ENCODE measurements at places on chromosomes 2 and 18. TPM values are rescaled to one million over a fixed set of nuclear protein-coding genes. Genes with fewer than 3 reads are reported as not detected.
A peak's percentile ranks its signal among the peaks of the same experiment; 100 is the strongest.

The MDH1B gene
- 1.5 TPM for total RNA-seq

The AGXT gene
- total RNA-seq = not detected

The ORC2 gene
- 22.0 TPM for total RNA-seq

The CPSF3 gene
- 28.5 TPM for total RNA-seq

- no peak for DNase-seq
Measured at GRCh38 chr2:84694088-84694622, 177.9 kb downstream of the DNAH6 start.

GRCh38 chr2:179770029-179770428, 91.4 kb downstream of the ZNF385B start:
- no peak for DNase-seq

DNA sequence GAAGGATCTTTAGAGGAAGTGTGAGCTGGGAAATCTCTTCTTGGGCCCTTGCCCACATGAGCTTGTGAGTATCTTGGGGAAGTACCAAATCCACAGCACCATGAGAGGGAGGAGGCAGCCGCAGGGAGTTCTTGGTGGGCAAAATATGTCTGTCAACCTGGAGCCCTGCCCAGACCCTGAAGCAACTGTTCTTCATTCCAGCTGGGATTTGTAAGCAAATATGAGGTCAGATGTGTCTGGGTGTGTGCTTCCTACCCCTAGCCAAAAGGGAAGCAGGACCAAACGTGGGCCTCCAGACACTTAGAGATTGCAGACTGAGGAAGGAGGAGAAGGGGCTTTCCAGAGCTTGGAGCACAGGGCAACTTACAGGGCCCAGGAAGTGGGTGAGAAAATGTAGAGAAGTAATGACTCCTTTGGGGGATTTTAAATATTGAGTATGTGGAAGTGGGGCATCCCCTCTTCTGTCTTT, 41.9 kb downstream of the TMEM247 start:
- DNase-seq = peak; percentile 70

DNA sequence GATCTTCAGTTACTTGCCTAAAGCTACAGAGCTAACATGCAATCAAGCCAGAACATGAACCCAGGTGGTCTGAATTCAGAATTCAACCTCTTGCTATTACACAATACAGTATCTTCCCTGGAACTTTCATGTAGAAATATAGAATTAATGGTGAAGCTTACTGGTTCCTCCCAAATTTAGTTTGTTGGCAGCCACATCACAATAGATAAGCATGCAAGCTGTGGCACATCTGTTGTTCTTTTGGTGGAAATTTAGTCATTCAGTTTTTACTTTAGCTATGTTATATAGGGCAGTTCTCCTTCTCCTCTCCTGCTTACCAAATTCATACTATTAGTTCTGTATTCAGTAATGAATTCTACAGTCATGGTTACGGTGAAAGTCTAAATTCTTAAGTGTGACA, 101.0 kb upstream of the RNF152 start:
- DNase-seq = no peak

All from tibial nerve (tissue), 4 donors.